Stimulated activated CD4-positive, alpha-beta T cell treated with anti-CD3 and anti-CD28 coated beads, Interleukin-2, amount 100 ng/mL, for 4 hours (primary cell): ENCODE measurements at places on chromosomes 3 and 15.

GRCh38 chr15:63094495-63094931 is 27.1 kb upstream of the LACTB start:
- DNase-seq: no peak

- DNase-seq: no peak
Observed at GRCh38 chr15:97652700-97653167, 307.8 kb upstream of the ARRDC4 start.

- DNase-seq: no peak
Observed at GRCh38 chr15:95025924-95026728, 794.8 kb downstream of the MCTP2 start.

DNA sequence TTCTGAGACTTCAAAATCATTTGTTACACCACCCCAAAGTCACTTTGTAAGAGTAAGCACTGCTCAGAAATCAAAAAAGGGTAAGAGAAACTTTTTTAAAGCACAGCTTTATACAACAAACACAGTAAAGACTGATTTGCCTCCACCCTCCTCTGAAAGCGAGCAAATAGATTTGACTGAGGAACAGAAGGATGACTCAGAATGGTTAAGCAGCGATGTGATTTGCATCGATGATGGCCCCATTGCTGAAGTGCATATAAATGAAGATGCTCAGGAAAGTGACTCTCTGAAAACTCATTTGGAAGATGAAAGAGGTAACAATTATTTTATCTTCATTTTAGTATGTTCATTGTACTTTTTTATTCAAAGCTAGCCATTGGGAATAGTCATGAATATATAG is 32.6 kb downstream of the BLM start:
- DNase-seq: no peak

- DNase-seq: no peak
Observed at GRCh38 chr3:193983846-193984818, 151.8 kb upstream of the HES1 start.

DNA sequence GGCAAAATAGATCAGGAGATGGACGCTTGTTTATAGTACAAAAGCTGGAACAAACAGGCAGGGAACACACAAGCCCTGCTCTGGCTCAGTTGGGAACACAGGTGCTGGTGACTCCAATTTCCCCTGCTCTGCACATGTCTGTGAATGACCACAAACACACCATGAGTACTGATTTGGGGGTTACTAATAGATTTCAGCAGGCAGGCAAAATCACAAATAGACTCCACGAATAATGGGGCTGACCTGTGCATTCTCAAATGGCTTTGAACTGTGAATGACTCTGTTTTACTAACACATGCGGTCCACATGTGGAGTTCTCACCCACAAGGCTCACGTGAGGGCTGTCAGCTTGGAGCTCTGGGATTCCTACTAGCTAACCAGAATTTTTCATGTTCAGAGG is 3.9 kb downstream of the RTP3 start:
- DNase-seq: no peak
